ENCODE measurements at places on chromosomes 4 and X.

DNA sequence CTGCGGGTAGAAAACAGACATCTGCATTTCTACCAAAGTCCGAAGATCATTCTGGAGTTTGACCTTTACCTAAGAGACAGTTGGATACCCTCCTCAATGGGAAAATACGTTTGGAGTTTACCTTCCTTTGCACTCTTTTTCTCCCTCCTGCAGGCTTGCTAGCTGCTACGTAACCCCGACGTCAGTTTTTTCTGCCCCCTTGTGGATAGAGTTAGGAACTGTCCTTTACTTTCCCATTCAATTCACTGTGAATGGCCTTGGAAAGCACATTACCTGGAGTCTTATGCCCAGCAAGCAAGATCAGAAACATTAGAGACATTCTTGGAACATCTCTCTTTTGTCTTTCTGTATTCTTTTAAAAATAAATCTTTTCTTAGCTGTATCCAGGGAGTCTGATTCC is 250.7 kb downstream of the NAP1L3 start:
- peak; percentile 15 for DNase-seq

DNA sequence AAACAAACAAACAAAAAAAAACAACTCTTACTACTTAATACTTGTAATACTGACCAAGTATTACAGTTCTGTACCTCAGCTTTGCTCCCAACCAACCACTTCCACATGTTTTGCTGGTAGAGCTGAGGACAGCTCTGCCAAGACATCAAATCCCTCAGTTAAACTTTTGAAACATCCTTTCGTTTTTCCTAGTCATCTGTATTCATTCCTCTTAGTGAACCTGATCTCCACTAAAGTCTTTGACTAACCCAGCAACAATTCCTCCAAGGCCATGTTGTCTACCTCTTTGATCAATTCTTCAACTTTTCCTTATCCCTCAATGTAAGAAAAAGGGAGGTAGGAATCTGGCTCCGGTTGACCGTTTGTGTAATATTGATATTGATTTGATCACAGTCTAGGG is 247.5 kb downstream of the ARHGAP24 start:
- DNase-seq, result no peak

- peak; percentile 83 for DNase-seq
Observed at GRCh38 chr4:53196882-53197771, 168.7 kb downstream of the SCFD2 start.

DNA sequence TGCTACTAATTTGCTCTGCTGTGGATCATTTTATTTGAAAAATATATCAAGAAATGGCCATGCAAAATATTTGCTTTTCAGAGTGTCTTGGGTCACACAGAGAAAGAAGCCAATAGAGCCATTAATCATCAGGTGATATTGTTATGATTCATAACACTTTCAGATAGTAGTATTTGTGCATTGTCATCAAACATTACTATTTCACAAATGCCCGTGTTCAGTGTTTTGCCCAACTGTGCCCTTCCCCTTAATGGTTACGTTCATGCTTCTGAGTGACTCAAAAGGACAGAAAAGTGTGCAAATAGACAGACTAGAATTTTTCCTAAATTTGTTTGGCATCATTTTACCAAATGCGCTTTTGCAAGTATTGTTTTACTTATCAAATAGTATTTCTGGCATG is 46.5 kb downstream of the PHOX2B start:
- no peak for DNase-seq

DNA sequence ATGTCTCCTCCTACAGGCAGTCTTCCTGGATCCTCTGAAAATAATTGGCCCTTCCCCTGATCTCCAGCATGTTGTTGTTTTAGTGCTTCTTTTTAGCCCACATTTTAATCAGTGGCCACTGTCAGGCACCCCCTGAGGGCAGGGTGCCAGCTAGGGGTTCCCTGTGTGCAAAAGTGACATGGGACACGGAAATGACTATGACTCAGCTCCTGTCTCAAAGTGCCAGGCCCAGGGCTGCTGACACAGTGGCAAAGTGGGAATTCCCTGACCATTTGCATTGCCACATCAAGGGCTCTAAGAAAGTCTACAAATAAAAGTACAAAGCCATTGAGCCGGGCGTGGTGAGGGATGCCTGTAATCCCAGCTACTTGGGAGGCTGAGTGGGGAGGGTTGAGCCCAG is 24.8 kb downstream of the HMX1 start:
- DNase-seq, result no peak

GRCh38 chr4:113539408-113539807 is 222.1 kb downstream of the CAMK2D start:
- no peak for DNase-seq

DNA sequence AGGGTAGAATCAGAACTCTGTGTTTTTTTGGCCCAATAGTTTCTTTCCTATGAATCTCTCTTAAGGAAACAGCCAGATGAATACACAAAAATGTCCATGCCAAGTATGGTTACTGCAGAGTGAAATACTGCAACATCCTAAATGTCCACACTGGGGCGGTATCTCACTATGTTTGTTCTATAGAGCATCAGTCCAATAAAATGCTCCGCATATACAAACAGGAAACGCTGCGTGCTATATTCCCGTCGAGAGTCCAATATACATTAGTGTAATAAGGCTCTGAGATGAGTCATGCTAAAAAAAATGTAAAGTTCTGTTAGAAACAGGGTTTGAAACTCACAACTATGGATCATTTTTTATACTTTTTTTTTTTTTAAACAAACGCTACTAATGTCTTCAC is 72.9 kb upstream of the ENOX2 start:
- peak; percentile 79 for DNase-seq

- DNase-seq, result no peak
Observed at GRCh38 chrX:23884427-23885024, 23.2 kb downstream of the APOO start.

DNA sequence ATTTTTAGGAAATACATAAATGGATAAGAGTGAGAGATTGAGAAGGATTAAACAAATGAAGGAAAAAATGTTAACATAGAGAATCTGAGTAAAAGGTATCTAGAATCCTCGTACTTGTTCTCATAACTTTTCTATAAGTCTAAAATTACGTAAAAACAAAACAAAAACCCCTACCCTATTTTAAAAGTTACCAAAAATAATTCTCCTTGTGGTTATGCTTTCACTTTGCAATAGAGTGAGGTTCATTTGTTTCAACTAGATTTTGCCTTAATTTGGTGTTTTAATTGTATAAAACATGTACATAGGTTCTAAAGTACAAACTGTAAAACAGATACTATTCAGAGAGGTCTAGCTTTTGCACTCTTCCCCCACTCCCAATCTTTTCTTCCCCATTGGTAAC is 3.8 kb upstream of the GPR34 start:
- DNase-seq, result no peak

DNA sequence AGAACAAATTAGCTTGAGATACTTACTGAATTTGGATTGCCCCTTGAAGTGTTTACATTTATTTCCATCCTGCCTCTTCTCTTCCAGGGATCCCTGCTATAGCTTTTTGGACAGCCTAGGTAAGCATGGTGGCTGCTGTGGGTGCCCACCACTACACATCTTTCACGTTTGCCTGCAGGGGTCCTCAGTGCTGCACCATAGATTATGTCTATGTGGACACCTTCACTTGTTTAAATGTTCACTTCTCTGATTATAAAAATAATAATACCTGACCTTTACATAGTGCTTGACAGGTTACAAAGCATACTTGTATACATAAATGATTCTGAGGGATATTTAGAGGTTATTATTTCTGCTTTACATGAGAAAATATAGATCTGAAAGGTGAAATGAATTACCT is 67.9 kb upstream of the SLC4A4 start:
- DNase-seq, result no peak

GRCh38 chr4:127922226-127922625 is 41.5 kb downstream of the PLK4 start:
- no peak for DNase-seq

- DNase-seq, result no peak
Observed at GRCh38 chrX:12227412-12228041, 89.3 kb downstream of the FRMPD4 start.

DNA sequence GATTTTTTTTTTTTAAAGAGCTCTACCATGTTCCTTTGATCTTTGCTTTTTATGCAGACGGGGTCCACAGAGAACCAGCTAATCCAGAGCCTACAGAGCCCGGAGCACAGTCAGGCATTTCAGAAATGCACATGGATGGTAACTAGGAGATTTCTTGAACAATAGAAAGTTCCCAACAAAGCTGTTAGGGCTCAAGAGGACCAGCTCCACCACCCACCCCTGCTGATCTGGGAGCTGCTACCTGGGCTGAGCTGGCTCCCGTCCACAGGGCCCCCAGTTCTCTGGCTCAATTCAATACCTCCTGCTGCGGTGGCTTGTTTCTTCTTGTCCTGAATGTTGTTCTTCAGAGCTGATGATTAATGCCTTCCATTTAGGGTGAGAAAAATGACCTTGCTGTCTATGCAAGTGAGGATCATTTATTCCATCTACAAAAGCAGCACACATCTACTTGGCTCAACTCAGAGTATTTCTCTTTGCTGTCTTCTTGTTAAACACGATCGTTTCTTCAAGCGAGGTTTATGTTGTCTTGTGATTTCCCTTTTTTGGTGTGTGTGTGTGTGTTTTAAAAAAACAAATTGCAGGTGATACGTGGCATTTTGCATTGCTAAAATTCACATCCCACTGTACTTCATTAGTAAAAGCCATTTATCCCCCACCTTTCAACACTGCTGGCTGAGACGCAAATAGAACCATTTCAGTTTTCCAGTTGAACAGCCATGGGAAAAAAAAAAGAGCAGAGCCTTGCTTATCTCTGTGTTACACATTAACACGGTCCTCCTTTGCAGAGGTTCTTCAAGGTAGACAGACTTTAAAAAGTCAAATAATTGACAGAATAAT is 31.3 kb downstream of the IGFBP7 start:
- DNase-seq, result no peak

GRCh38 chrX:38798956-38799355 is 2.3 kb upstream of the MID1IP1 start:
- no peak for DNase-seq

DNA sequence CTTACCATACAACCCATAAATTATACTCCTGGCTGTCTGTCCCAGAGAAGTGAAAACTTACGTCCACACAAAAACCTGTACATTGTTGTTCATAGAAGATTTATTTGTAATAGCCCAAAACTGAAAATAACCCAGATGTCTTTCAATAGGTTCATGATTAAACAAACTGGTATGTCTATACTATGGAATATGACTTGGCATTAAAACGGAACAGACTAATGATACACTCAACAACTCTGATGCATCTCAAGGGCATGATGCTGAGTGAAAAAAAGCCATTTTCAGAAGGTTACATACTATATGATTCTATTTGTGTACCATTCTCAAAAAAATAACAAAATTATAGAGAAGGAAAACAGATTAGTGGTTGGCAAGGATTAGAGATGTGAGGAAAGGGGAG is 11.6 kb upstream of the MND1 start:
- DNase-seq, result no peak

- no peak for DNase-seq
Observed at GRCh38 chr4:139005774-139006173, 9.8 kb upstream of the NOCT start.

GRCh38 chr4:33104273-33104672 is 2384.1 kb downstream of the PCDH7 start:
- no peak for DNase-seq

DNA sequence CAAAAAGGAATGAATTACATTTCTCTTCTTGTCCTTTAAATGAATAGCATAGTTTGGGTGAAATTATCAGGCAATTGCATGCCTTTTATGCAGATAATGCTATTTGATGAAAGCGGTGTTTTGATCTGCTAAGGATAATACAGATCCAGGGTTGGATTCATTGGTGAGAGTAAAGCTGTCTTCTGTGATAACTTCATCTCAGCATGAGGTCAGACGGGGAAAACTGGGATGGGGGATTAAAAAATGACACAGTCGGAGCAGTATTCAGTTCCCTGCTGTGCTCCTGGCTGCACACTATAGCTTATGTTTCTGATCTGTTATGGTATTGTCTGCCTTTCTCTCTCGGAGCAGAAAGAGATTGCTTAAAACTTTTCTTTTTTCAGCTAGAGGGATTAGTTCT is 105.9 kb upstream of the TENM3 start:
- DNase-seq, result peak; percentile 89

DNA sequence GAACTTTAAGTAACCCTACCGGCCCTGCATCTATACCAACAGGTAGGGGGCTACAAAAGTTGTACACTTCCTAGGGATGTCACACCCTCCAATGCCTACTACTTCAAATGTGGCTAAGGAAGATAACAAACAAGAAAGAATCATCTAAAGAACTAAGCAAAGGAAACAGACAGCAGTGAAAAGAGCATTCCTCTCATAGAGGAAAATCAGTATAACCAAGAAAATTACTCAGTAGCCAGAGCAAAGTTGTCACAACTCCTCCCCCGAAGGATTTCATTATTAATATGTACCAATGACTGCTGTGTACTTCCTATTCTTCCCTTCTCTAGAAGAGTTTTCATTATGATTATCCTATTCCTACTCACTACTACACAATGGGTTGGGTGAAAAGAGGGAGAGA is 12.6 kb downstream of the ANKRD17 start:
- DNase-seq, result no peak

DNA sequence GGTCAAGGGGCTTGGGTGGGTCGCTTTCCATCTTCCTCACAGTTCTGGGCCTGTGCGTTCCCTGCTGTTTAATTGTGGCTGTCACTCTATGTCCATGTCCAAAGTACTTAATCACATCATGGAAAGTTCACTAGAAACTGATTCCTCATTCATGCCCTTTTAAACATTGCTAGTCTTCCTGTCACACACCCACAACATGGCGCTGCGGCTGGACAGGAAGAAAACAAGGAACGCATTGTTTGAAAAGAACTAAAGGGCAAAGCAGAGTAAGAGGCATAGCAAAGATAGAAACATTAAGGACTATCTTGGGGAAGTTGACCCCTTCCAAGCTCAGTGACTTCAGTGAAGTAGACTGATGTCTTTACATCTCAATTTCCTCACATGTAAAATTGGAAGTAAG is 18.4 kb downstream of the PNPLA4 start:
- no peak for DNase-seq

GRCh38 chr4:89800527-89801103 is 36.3 kb downstream of the SNCA start:
- DNase-seq, result no peak

DNA sequence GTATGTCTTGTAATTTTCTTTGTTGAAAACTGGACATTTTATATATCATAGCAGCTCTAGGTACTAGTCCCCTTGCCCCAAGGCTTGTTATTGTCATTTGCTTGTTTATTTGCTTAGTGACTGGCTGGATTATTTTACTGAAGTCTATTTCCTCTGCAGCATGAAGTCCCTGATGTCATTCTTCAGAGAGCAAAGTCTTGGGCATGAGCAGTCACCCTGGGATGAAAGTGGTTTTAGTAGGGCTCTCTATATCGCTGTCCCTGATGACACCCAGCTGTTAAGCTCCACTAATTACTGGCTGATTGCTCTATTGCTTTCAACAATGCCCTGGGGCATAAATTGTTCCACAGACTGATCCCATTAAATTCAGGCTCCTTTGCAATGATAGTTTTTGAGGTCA is 113.5 kb upstream of the USP9X start:
- DNase-seq, result no peak

DNA sequence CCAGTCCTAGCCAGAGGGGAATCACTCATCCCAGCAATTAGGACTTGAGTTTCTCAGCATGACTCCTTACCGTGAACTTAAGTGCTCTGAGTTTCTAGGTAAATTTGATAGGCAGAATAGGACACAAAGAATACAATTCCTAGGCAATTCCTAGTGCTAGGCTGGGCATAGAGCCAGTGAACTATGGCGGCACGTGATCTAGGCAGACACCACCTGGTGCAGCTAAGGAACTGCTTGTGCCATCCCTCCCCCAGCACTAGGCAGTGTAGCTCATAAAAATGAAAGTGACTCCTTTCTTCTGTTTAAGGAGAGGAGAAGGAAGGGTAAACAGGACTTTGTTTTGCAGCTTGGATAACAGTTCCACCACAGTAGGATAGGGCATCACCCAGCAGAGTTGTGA is 736.3 kb upstream of the PCDH7 start:
- no peak for DNase-seq

GRCh38 chr4:47882228-47882627 is 32.2 kb downstream of the NFXL1 start:
- DNase-seq, result no peak
